Activated CD4-positive, CD25-positive, alpha-beta regulatory T cell treated with anti-CD3 and anti-CD28 coated beads, Interleukin-2, amount 50 U/mL, for 72 hours (primary cell): ENCODE measurements at places on chromosomes 5 and 9.

DNA sequence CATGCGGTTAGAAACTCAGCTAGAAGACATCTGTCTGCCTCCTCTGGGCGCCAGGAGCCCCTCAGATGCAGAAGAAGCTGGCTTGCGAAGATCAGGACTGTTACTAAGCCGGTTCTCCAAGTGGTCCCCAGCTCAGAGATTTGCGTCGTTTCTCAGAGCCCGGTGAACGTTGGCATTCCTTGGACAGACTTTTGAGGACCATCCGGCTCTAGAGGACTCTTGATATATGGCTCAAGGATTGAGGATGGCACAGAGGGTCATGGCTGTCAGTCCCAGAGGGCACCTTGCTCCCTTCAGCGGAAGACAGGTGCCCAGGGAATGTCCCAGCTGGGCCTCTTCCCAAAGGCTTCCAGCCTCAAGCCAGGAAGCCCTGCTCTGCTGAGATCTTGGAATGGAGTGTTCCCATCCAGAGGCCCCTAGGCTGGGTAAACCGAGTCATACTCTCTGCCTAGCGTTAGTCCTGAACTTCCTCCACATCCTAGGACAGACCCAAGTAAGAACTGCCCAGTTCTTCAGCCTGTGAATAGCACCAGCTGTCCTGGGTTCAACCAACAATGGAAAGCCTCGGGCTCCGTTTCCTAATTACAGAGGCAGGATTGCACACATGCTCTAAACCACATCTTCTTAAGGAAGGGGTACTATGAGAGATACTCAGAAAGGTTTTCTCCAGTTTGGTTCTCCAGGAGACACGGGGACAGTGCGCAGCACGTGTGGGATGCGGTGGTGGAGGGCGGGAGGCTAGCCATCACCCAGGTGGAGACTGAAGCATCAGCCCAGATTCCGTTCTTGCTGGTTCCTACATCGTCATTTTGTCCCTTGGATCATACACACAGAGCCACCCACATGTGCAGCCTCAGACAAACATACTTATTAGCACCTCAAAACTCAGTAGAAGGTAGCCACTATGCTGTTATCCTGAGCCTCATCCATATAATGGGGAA lies 51.4 kb downstream of the ZNF354C start:
- DNase-seq, result no peak

DNA sequence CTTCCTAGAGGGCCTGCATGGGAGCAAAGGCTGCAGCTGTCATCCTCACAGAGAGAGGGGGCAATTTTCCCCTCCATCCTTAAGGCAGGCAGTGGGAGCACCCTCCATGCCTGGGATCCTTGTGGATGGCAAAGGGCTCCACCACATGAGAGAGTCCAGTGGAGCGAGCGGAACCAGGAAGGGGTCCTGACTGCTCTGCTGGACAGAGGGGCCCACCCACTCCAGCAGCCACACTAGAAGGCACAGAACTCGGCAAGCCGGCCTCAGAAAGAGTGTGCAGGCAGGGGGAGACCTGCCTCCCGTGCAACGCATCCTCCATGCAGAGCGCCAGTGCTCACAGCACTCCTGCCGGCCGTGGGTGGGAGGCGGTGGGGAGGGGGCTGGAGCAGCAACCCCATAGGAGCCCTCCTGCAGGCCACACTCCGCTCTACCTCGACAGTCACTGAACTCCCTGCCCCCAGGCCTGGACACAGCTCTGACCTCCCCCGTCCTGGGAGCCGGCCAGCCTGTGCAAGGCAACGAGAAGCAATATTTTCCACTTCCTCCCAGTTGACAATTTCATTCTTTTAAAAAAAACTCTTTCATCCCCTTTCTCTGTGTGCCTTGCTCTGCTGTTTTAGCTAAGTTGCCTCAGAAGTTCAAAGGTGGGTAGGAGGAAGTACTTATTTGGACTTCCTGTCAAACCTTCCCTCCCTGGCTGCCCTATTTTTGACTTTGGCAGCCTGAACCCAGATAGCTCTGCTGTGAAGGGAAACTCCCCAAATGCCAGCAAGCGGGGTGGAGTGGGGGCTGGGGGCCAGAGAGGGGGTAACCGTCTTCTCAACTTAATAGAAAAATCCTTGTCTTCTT lies 5.3 kb upstream of the LCP2 start:
- DNase-seq, result peak; percentile 51

GRCh38 chr9:36637491-36638270 lies 65.0 kb downstream of the MELK start:
- no peak for DNase-seq

- DNase-seq, result no peak
Measured at GRCh38 chr5:141669520-141669919, 12.5 kb downstream of the ARAP3 start.

- no peak for DNase-seq
Measured at GRCh38 chr9:112487799-112488340, 1.2 kb downstream of the KIAA1958 start.
